Forelimb muscle (tissue), 1 donor: ENCODE measurements at places on chromosomes 1 and 21. TPM values are rescaled to one million over a fixed set of nuclear protein-coding genes. Genes with fewer than 3 reads are reported as not detected.

VPS45 gene
- polyA plus RNA-seq, result 45.4 TPM

DCDC2B gene
- polyA plus RNA-seq, result 0.66 TPM

TLR5 gene
- polyA plus RNA-seq, result 5.7 TPM

CD34 gene
- 147 TPM for polyA plus RNA-seq

COL9A2 gene
- polyA plus RNA-seq, result 1.6 TPM

BRINP3 gene
- 0.63 TPM for polyA plus RNA-seq

ATP6V1G3 gene
- polyA plus RNA-seq, result not detected

TSSK3 gene
- 2.9 TPM for polyA plus RNA-seq

- no peak for DNase-seq
These were observed 147.1 kb downstream of the SLC45A1 start for GRCh38 chr1:8465013-8465412.

DNA sequence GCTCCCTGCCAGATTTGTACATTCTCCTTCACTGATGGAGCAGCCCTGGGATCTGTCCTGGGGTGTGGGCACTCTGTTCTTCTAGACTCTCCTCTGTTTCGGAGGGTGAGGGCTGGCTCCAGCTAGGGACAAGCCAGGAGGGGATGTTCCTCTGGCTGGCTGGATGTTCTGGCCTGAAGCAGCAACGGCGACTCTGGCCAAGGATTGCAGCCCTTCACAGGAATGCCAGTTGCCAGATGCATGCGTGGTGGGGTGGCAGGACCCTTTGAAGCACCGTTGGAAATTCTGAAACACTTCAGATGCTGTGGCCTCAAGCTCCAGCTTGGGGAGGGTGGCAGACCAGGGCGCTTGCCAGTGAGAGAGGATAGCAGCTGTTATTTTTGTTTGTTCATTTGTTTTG, 210.9 kb downstream of the TRABD2B start:
- no peak for DNase-seq

- DNase-seq, result no peak
These were observed 9.6 kb upstream of the RGS1 start for GRCh38 chr1:192565946-192566345.

DNA sequence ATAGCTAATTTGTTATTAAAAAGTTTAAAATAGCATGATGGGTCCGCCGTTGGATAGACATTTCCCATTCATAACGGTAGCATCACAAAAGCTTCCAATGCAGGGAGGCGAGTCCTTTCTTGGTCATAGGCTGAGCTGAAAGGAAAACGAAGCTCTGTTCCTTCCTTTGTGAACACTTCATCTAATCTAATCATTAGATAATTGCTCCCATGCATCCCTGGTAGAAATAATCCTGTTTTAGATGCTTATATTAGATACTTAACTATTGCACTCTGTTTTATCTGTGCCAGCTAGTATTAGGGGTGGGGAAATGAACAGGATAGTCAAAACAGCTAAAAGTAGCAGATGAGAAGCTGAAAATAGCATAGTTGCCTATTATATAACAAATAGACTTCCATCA, 215.0 kb downstream of the SLC35F3 start:
- DNase-seq, result no peak

DNA sequence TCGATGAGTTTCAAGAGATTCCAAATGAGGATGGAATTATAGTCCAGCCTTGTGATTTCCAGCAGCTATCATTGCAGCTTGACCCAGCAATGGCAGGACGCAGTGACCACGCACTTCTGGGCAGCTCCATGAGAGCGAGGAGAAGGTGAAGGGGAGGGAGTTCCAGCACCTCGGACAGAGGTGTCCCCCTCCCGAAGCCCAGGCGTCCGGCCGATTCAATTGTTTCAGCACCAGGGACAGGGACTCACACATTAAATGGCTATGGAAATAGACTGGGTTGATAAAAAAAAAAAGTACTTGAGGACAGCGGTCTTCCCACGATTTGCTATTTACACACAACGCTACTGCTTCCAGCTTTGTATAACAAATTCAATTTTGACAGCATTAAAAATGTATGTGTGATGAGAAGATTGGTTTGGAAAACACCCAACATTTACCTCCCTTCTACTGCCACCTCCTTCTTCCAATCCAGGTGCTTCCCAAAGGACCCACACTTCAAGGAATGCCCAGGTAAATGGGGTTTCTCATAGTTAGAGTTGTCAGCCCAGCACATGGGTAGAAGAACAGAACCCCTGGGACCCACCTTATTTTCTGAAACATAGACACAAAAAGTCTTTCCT, 71.8 kb downstream of the DISP3 start:
- DNase-seq, result peak; percentile 75

DNA sequence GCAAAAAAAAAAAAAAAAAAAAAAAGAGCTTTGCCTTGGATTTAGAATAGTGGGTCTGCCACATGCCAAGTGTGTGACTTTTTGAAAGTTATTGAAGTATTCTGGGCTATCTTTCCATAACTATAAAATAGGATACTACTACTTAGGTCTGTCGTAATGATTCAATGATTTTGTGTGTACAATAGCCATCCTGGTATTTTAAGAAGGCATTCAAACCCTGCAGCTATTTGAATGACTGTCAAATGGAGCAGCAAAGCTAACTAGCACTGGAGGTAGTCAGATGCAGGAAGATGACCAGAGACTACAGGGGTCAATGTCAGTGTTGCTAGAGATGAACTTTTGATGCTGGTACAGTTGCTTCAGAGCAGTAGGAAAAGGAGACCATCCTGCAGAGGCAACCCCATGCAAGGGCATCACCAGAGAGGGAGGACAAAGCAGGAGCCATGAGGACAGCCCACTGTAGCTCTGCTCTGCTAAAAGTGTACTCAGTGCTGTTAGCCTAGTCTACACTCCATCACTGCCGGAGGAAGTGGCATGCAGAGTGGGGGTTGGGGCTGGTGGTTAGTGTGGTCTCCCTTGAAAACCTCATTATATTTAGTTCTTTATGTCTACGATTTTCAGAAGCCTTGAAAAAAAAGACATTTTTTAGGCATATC, 29.0 kb downstream of the DUSP10 start:
- no peak for DNase-seq

DNA sequence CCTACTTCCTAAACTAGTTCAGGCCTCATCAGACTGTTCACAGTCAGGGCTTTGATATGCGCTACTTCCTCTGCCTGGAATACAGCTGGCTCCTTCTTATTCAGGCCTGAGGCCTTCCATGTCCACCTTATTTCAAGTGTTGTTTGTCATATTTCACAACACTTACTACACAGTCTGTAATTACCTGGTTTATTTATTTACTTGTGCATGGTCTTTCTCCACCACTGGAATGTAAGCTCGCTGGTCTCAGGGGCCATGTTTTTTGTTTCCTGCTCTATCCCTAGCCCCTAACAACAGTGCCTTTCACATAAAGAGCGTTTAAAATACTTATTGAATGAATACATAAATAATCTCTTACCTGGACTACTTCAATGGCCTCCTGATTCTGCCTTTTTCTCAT, 4.6 kb upstream of the SRSF4 start:
- DNase-seq, result no peak

GRCh38 chr1:173295995-173296394, 88.9 kb upstream of the TNFSF4 start:
- DNase-seq, result no peak

DNA sequence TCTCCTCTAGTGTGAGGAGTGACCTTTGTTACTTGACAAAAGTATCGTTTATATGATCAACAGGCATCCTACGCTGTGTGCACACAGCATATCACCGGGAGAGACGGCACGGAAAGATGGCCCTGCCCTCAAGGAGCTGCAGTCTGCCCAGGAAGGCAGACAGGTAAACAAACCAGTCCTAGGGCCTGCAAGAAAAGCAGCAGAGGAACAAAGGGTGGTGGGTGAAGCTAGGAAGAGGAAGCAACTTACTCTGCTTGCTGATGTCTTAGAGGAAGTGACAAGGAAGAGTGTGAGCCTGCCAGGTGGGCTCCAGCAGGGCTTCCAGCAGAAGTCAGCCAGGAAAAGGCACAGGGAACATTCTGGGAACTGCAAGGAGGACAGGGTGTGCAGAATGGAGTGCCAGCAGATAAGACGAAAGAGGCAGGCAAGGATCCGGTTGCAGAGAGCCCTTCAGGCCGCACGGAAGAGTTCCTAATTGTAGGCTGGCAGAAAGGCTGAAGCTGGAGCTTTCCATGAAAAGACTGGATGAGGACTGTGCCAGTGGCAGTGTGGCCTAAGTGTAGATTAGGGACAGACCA, 106.7 kb downstream of the SLC45A1 start:
- no peak for DNase-seq

DNA sequence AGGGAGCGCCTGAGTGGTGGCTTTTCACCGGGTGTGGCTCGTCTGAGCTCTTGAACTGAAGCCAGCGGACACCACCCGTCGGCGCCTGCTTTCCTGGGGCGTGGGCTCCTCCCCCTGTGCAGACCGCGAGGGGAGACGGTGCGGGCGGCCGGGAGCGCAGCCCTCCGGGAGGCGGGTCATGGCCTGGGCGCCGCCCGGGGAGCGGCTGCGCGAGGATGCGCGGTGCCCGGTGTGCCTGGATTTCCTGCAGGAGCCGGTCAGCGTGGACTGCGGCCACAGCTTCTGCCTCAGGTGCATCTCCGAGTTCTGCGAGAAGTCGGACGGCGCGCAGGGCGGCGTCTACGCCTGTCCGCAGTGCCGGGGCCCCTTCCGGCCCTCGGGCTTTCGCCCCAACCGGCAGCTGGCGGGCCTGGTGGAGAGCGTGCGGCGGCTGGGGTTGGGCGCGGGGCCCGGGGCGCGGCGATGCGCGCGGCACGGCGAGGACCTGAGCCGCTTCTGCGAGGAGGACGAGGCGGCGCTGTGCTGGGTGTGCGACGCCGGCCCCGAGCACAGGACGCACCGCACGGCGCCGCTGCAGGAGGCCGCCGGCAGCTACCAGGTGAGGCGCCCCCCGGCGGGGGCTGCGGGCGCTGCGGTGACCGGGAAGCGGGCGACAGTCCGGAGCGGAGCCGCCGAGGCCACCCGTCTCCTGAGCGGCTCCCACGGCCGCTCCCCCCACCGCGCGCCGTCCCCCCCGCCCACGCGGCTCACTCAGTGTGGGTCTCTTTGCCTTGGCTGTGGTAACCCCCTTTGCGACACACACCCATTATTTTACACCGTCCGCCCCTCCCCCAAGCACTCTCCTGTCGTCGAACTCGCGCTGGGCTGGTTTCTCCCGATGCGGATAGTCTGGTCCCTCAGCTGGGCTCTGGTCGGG, at the start of gene TRIM58:
TSS of gene TRIM58 (plus strand) at position 119 of the 916 bp plus-strand sequence. CDS start at position 179, 60 bp downstream.
- DNase-seq, result no peak

DNA sequence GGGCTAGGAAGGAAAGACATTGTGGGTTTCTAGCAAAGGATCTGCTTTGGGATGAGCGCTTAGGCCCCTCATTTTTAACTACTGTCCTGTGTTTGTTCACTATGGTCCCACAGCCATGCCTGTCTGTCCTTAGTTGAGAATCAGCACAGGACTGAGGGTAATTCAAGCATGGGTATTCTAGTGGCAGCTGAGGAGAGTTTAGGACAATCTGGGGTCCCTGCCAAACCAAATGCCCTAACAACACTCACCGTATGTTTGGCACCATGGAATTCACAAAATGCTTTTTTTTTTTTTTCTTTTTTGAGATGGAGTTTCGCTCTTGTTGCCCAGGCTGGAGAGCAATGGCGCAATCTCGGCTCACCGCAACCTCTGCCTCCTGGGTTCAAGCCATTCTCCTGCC, 10.4 kb downstream of the ARHGEF11 start:
- DNase-seq, result no peak
